ENCODE measurements at places on chromosomes 1 and 21.

DNA sequence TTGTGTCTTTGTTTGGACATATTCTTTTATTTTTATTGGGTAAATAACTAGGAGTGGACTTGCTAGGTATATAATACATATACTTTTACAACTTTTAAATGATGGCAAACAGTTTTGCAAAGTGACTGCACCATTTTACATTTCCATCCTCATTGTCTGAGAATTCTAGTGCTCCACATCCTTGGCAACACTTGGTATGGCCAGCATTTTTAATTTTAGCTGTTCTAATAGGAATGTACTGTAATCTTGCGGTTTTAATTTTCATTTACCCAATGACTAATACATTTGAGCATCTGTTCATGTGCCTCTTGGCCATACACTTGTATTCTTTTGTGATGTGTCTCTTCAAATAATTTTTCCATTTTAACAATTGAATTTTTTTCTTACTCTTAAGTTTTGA, 37.0 kb upstream of the ATP6V1G3 start:
- DNase-seq = no peak

DNA sequence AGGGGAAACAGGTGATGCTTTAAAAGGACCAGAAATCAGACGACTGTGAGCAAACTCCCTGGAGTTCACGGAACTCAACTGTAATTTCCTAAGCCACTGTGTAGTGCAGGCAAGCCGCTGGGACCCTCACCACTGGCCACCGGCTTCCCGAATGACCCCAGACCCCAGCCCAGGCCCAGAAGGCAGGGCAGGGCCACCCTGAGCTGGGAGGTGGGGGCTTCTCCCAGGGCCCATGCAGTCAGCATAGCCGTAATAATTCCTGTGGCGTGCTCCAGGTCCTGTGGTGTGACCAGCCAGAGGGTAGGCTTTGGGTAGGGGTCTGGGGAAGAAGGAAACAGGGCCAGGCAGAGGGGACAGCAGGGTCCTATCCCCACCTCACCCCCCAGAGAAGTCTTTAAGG, 3.5 kb upstream of the ARF1 start:
- no peak for DNase-seq

GRCh38 chr1:95793893-95794292, 559.9 kb downstream of the RWDD3 start:
- DNase-seq = no peak

GRCh38 chr21:35294231-35294898, 245.3 kb upstream of the RUNX1 start:
- DNase-seq = no peak

DNA sequence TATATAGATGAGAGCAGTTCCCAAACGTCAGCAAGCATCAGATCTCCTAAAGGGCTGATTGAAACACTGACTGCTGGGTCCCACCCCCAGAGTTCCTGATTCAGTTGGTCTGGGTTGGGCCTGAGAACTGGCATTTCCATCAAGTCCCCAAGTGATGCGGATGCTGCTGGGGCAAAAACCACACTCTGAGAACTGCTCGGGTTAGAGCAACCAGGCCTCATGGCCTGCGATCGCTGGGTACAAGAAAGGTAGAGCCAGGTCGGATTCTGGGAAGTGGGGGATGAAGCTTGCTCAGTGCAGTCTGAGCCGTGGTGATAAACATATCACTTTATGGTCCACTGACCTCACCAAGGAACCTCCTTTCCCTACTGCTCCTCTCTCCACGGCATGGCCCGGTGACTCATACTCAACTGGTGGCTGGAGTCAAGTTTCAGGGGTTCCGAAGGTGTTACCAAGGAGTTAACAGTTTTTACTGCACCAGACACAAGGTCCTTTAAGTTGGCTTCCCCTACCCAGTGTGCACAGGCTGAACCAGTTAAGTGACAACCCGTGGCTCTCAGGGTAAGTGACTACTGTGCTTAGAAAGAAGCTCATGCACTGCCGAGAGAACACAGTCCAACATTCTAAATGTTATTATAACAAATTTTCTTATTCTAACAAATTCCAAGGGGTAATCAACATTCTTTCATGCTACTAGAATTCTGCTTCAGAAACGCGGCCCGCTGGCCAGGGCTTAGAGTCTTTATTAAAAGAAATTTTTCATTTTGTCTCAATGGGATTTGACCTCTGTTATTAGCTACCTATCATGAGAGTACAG, 153.5 kb downstream of the TGFBR3 start:
- DNase-seq = no peak

DNA sequence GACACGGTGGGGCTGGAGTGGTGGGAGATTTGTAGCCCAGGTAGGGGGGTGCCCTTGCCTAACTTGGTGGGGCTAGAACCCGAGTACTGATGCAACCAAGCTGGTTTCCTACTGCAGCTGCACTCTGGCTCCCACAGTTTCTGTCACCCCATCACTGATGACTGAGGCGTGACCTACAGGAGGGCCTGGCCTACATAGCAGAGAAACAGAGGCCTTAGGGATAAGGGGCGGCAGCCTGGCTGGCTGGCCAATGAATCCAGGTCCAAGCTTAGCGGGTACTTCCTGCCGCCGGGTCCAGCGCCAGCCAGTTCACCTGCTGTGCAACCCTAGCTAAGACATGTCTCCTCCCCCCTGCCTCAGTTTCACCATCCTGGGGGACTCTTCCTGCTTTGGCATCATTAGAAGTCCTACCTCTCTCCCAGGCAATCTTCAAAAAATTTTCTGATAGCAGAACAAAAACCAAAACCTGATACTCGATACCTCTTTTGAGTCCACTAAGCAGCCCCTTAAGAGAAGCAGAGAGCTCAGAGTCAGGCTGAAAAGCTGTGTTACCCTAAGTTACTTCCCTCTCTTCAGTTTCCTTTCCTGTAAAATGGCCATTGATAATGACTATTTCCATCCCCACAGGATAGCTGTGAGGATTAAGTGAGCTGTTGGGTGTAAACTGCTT, 27.3 kb upstream of the RNF19B start:
- no peak for DNase-seq

DNA sequence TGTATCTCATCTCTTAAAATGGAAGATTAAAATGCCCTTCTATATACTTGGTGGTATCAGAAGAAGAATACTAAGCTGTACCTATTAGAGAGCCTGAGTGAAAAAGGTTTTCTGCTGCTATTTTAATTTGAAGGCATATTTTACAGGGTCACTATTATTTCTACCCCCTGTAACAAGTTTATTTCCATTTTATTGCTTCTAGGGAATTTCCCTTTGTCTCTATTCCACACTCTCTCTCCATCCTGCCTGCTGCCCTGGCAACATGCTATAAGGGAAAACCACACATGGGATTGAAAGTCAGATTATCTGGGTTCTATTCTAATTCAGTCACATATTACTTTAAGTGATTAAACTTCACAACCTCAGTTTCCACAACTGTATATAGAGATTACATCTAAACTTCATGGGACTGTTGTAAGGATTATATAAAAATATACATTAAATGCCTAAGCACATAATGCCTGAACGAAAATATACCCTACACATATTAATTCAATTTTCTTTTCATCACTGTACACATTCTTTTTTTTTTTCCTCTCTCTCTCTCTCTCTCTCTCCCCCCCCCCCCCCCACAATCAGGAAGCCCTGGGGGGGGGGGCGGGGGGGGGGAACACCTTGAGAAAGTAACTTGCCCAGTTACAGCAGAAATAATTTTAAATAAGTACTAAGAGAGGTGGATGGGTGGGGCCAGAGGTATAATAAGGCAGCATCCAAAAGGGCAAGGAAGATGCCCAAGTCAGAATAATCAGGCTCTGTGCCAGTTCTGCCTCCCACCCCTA, 51.5 kb downstream of the LUZP1 start:
- DNase-seq = no peak
